ENCODE measurements at places on chromosomes 7 and 10.

- DNase-seq: peak; percentile 22
Measured at GRCh38 chr7:143362131-143363015, at the start of gene FAM131B. Gene FAM131B, minus strand, starts transcription at chr7:143362713. Its CDS starts 110 bp downstream, at chr7:143362603.

- DNase-seq: no peak
Measured at GRCh38 chr7:107059468-107059867, 15.0 kb downstream of the PRKAR2B start.

- no peak for DNase-seq
Measured at GRCh38 chr7:155590215-155591018, 44.1 kb upstream of the CNPY1 start.

GRCh38 chr10:102804382-102805055 is 32.7 kb downstream of the CYP17A1 start:
- no peak for DNase-seq

DNA sequence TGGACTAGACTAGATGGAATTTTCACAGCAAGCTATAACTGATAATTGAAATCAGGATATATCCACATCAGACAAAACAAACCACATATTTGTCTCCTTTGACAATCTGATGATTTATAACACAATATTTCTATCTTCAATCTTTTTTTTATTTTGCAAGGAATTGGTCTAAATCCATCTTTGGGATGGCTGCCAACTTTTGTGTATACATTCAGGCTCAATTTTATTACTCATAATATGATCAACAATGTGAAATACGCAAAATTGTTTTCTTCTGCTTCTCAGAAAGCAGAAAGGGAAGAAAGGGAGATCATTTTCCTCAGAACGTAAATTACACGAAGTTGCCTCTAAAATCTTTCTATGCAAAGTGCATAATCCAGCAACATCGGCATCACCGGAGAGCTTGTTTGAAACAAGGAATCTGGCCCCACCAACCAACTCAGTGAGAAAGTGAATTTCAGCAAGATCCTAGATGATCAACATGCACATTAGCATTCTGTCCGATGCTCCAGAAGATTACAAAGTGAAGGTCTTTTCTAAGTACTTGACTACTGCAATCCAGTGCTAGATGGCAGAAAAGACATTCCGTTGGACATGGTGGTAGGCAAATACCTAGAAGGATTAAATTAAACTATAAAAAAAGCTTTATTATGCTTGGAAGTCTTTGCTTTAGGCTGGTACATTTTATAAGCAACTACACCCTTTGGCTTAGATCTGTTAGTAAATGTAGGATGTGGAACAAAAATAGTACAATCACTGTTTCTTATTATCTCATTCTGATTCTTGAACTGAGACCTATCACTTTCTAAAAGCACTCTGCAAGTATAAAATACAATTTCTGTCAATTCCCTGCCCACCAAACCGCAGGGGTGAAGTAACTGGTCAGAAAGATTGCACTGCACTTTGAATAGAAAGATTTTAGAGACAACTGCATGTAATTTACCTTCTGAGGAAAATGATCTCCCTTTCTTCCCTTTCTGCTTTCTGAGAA is 126.4 kb upstream of the RSU1 start:
- no peak for DNase-seq

GRCh38 chr10:112261281-112261822 is 21.8 kb upstream of the TECTB start:
- no peak for DNase-seq

DNA sequence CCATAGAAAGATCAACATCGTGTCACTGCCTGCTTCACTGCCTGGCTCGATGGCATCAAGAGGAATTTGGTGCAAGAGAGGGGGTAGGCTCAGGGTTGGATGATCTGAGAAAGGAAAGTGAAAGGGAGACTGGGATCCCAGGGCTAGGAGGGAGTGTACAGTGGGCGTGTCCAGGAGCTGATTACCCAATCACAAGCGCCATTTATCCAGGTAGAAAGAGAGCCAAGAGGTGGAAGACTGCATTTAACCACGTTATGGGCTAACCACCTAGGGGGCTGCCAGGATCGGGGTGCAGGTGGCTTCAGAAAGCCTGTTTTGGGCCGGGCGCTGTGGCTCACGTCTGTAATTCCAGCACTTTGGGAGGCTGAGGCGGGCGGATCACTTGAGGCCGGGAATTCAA is 10.3 kb downstream of the PODXL start:
- no peak for DNase-seq

- DNase-seq: no peak
Measured at GRCh38 chr7:103727982-103728610, 261.4 kb downstream of the RELN start.

DNA sequence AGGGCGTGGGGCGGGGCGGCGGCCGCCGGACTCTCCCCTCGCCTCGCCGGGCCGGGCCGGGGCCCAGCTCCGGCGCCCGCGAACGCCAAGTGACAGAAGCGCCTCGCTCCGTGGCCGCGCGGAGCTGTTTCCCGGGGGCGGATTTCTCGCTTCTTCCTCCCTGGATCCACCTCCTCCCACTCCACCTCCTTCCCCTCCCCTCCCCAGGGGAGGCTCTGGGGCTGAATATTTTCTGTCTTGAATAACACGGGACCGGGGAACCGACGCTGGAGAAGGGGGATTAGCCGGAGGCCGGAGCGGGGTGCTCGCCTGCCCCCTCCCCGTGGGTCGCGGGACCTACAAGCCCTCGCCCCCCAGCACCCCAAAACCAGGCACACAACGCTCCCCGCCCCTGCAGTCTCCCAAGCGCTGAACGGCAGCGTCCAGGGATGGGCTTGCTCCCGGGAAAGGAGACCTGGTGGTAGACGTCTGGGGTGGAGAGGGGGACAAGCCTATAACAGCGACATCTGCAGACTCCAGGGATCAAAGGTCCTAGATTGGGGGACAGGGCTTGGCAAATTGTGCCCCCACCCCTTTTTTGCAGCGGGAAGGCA is at the start of gene ARHGAP21:
Gene ARHGAP21, minus strand, starts transcription at position 100 of the 593 bp plus-strand sequence. CDS start 1,988 bp downstream, outside the sequence.
- DNase-seq: peak; percentile 14

DNA sequence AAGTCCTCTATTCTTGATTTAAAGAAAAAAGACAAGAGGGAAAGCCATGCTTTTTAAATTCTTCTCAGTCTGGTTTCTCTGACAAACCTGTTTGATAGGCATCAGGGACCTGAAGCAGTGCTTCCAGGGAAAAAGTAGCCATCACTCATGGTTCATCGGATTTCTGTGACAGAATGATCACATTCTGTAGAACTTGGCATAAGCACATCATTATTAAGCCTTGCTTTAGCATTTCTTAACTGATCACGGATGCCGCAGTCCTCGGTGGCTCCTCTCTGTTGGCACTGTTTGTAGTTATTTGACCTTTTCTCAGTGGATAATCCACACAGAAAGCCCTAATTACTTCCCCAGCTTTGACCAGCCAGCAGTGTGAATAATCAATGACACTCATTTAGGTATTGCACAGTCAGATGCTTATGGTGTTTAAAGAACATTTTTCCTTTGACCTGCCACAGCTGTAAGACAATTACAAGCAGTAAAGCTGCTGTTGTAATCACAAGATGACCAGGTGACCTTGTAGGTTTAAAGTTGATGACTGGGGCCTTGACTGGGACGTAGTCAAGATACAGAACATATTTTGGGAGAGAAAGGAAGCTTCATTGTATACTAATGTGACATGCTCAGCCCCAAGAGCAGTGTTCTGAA is 64.4 kb upstream of the SKAP2 start:
- DNase-seq: no peak

DNA sequence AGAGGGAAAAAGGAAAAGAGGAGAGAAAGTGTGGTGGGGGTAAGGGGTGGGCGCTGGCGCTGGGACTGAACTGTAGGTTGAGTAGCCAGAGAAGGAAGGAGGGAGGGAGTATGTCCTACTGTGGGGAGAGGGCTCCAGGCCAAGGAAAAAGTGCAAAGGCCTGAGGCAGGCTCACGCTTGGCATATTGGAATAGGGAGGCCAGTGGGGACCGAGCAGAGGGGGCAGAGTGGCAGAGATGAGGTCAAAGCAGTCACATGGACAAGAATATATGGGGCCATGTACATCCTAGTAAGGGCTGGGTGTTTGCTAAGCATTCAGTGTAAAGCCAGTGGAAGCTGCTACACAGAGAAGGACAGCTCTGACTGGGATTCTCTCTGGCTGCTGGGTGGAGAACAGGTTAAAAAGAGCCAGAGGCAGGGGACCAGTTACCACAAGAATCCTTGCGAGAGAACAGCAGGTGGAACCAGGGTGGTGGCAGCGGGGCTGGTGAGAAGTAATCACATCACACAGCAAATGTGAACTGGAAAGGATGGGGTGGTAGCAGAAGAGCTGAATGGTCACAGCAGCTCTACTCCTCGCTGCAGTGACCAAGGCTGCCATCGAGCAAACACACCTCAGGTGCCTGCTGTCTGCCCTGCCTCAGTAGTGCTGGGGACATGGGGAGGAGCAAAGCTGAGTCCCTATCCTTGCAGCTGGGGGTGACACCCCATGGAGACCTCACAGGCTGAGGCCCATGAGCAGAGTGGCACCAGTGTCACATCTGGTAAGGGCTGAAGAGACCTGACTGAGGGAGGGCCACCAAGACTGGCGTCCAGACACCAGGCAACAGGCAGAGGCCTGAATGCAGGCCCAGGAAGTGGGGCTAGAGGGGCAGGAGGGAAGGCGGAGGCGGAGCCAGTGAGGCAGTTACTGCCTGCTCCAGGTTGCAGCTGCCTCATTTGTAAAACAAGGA is 39.5 kb downstream of the FAM53B start:
- no peak for DNase-seq

DNA sequence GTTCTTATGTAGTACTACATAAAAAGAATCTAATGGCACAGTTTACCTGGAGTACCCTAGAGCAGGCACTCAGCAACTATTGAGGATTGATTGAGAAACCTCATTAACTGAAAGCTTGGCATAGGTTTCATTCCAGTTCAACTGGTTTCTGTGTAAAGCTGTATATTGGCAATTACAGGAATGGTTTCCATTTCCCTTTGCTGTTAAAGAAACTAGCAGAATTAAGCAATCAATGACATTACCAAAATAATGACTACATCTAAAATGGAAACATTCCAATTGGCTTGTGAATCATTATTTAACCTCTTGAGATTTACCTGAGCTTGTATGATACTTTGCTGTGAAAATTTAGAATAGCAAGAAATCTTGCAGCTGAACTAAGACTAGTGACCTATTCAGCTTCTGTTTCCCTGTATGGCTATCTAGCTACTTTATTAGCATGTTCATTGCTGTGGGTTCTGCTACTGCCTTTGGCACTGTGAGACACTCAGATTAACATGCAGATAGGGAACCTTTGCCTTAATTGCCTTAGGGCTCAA is 33.5 kb upstream of the CADPS2 start:
- no peak for DNase-seq

DNA sequence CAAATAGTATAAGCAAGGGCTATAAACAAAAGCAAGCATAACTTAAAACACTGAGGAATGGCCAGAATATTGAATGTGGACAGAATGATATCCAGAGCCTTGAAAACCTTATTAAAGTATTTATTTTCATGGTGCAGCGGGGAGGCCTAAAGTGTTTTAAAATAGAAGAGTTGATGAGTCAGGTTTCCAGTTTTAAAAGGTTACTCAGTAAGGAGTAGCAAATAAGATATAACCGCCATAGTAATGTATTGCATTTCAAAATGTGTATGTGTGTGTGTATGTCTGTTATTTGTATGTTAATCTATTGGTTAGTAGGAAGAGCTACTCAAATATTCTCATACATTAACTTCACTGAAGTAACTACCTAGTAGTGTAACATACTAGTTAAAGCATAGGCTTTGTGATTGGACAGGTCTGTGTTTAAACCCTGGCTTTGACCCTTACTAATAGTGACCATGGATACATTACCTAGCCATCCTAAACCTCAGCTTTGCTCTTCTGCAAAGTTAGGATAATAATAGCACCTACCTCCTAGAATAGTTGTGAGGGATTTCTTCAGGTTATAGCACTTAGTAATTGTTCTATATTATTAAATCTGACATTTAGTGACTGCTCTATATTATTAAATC is 16.9 kb downstream of the CUTC start:
- DNase-seq: no peak

DNA sequence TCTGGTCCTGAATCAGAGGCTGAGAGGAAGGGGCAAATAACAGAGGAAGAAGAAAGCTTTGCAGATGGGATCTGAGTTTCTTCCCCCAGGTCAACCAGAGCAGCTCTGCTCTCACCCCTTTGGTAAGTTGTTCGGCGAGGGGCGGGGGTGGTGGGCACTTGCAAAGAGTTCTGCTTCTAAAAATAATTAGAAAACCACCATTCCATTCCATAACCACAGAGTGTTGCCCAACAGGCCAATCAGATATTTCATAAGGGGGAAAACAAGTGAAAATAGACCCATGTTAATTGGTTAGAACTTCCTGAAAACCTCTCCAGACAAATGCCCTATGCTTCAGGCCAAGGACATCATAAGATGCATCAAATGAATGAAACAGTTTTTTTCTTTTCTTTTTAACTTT is 43.6 kb upstream of the R3HCC1L start:
- no peak for DNase-seq

- no peak for DNase-seq
Measured at GRCh38 chr10:58993480-58994221, 182.8 kb upstream of the PHYHIPL start.

DNA sequence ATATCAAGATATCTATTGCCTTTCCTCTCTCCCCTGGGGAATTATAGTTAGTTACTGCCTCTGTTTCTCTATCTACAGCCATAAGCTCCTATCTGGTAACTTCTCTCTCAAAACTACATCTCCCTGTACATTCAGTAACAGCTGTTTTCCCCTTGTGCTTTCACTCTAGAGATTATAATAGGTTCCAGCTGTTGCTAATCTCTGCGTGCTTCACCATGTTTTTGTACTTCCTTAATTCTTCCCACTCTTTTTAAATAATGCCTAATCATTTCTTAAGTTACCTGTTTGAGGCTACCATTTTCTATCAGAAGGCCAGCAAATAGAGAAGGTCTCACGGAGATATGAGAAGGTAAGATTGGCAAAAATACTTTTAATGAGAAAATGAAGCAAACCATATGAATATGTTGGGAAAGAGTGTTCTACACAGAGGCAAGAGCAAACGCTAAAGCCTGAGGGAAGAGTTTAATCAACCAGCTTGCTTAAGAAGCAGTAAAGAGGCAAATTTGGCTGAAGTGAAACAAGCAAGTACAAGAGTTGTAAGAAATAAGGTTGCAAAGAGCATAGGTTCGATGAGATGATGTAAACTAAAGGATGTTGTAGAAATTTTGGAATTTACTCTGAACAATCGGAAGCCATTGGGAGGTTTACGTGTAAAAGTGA is 101.9 kb upstream of the HGF start:
- no peak for DNase-seq

DNA sequence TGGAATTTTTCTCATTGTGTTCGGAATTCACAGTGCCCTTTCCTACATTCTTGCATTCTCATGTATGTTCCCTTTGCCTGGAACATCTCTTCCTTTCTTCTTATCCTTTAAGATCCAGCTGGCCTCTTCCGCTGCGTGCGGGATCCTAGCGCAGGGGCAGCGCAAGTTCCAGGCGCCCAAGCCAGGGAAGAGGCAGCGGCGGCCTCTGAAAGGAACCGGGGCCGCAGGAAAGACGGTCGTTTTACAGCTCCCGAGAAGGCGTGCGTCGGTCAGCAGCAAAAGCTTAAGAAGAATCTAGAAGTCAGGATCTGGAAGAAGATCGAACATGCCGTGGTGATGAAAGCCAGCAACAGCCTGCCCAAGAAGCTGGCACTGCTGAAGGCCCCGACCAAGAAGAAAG is 28.0 kb downstream of the ADRA2A start:
- no peak for DNase-seq

- DNase-seq: no peak
Measured at GRCh38 chr7:50209461-50210135, 94.9 kb upstream of the IKZF1 start.

- no peak for DNase-seq
Measured at GRCh38 chr10:126528315-126528835, 140.1 kb upstream of the ADAM12 start.

- no peak for DNase-seq
Measured at GRCh38 chr10:89235073-89235798, 16.3 kb downstream of the LIPA start.
